ENCODE measurements at places on chromosomes 7 and 10. TPM values are rescaled to one million over a fixed set of nuclear protein-coding genes. Genes with fewer than 3 reads are reported as not detected.

NIPSNAP2 gene
- total RNA-seq, result 54.4 TPM

DNA sequence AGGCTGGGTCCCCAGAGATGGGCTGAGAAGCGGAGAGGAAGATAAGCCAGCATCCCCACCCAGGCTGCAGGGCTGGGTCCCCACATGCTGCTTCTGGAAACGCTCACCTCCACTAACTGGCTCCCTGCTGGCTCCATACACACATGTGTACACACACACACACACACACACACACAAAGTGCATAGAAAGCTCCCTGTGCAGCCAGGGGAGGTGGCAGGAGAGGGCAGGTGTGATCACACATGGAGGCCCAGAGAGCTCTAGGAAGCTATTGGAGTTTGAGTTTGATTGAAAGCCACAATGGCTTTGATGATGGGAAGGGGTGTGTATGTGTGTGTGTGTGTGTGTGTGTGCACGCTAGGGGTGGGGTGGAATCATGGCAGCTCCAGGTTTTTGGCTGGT, 29.3 kb downstream of the CXCL12 start:
- no peak for DNase-seq

GRCh38 chr10:79021331-79021907, 47.3 kb upstream of the ZMIZ1 start:
- no peak for DNase-seq

- DNase-seq, result no peak
These were observed 68.9 kb downstream of the SLC29A4 start for GRCh38 chr7:5351507-5352265.

DNA sequence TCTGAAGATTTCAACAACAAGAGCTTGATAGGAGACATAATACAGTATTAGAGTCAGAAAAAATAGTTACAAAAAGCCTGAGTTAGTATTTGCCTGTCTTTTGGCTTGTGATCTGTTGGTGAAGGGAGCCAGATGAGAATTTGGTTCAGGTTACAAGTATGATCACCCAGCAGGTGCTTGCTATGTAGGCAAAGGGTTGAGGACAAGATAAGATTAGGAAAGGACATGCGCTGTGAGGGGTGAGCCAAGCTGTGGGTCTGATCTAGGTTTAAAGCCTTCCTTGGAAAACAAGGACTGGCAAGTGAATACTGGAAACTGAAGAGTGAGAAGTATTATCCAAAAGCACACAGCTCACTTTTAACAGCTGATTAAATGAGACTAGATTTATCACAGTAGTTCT, 28.7 kb upstream of the CD36 start:
- DNase-seq, result no peak

STRIP2 gene
- total RNA-seq, result 0.42 TPM

- DNase-seq, result no peak
These were observed 91.7 kb upstream of the ZMIZ1 start for GRCh38 chr10:78976825-78977755.

DNA sequence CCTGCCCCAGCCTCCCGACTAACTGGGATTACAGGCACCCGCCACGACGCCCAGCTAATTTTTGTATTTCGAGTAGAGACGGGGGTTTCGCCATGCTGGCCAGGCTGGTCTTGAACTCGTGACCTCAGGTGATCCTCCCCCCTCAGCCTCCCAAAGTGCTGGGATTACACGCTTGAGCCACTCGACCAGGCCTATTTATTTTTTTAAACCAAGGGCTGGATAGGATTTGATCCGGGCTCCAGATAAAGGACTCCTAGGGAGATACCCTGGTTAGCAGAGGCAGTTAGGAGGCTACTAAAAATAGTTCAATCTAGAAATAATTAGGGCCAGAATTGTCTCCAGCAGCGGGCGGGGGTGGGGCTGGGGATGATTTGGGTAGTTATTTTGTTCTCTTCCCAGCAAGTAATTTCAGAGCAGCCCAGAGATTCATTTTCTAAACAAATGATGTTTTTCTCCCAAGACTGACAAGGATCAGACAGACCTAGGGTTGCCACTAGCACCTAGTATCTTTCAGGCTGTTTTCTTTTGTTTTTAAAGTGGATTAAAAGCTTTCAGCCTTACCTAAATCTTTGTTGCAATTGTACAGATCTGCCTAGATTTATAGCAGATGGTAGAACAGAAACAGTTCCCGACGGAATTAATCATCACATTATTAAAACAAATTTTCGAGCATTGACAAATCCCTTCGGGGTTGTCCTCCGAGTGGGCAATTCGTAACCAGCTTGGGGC, 859 bp upstream of the SMC3 start:
- no peak for DNase-seq

- no peak for DNase-seq
These were observed 506.0 kb downstream of the POM121L12 start for GRCh38 chr7:53541475-53541874.

H2BK1 gene
- total RNA-seq, result not detected

GRCh38 chr10:14200698-14201544, 129.8 kb downstream of the FRMD4A start:
- DNase-seq, result no peak

DNA sequence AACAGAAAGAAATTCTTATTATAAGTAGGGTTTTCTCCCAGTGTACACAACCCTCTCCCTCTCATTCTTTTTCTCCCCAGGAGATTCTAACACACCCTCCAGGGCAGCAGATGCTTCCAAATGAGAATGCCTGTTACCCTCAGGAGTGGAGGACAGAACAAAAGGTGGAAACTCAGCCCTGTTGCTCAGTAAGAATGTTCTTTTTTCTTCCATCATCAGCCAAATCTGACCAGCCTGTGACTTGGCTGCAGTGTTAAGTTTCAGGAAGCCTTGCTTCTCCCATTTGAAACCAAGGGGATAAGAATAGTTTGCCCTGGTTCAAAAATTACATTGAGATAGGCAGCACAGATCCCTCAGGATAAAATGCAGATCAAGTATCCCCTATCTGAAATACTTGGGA, 77.5 kb upstream of the EEPD1 start:
- DNase-seq, result no peak

GRCh38 chr10:130472236-130472635, 336.0 kb downstream of the GLRX3 start:
- DNase-seq, result no peak

DNA sequence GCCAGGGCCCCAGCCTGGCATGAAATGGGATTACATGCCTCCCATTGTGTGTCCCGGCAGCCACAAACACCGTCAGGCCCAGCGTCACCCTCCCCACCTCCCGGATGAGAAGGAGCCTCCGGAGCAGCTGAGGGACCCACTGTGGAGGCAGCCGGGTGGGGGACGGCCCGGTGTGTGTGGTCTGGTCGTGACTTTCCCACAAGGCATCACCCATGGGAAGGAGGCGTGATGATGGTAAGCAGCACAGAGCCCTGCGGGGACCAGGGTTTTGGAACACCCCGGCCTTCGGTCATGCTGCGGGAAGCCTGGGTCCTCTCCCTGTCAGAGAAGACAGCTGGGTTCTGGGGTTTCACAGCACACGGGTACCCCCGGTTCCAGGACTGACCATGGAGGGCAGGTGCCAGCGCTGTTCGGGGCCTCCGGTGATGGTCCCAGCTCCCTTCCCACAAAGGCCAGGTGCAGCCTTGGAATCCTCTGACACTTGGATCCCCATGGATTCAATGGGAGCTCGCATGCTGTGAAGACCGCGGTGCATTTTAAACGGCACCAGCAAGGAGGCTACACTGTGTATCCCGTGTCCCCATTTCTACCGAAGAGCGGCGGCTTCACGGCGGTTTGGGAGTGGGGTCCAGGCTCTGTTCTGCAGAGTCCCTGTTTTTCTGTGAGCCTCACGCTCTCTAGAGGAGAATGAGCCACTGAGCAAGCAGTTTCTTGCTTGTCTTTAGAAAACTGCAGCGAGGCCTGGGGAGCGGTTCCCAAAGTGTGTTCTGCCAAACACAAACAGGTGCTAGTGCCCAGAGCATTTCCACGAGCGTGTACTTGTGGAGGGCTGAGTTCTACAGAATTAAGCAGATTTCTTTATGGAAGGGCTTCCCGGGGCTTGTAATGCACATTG, 336.0 kb downstream of the ADARB2 start:
- no peak for DNase-seq

GRCh38 chr10:3875842-3876235, 90.8 kb upstream of the KLF6 start:
- DNase-seq, result no peak

DNA sequence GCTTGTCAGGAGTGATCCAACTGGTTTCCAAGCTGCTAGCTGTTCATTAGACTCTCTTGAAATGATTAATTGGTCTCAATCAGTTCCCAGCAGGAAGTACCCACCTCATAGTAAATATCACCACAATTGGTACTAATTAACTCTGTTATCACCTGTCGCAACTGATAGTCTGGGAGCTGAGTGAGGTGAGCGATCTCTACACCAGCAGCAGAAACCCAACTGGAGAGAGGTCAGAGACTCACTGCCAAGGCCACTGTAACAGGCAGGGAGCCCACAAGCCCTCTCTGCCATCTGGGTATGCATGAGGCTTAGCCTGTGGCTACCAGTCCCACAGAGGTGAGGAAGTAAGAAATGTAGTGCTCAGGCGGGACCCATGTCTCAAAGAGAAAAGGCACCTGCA, 245.5 kb downstream of the DYNC1I1 start:
- no peak for DNase-seq

- peak; percentile 77 for DNase-seq
These were observed 171.4 kb downstream of the ST7 start for GRCh38 chr7:117124591-117125220.

DNA sequence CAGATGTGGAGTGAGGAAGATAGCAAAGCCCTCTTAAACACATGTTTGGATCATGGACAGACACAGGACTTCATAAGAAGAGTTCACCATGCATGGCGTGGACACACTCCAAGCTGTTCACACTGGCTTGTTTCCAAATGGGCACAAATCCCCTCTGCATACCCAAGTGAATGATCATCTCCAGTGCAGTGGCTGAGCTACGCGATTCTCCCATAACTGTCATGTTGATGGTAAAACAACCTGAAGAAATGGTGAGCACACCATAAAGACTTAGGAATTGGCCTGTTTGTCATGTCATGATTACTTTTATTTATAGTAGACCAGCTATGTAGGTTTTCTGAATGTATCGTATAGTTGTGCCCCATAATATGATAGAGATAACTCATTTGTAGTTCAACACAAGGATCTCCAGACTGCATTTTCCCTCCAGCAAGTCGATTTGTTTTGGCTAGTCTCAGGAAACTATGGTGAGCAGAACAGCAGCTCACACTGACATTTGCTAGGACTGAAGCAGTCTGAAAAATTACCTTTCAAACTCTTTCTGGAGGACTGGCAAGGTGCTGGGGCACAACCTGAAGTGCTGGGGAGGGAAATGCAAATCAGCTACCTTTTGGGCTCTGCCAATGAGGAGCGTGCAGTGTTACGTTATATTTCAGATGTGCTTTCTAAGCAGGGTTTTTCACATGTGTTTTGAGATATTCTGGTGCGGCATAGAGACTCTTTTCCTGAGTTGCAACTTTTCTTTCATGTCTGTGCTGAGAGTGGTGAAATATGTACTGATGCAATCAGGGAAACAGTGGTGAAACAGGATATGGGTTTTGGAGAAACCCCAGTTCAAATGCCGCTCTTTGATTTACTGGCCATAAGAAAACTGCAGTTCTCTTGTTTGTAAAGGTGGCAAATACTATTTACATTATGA, 629.6 kb upstream of the DPP6 start:
- DNase-seq, result no peak

TFR2 gene
- not detected for total RNA-seq

NYAP1 gene
- total RNA-seq, result 8.8 TPM

NPFFR1 gene
- total RNA-seq, result 3.3 TPM

TMEM229A gene
- total RNA-seq, result 0.63 TPM

DNA sequence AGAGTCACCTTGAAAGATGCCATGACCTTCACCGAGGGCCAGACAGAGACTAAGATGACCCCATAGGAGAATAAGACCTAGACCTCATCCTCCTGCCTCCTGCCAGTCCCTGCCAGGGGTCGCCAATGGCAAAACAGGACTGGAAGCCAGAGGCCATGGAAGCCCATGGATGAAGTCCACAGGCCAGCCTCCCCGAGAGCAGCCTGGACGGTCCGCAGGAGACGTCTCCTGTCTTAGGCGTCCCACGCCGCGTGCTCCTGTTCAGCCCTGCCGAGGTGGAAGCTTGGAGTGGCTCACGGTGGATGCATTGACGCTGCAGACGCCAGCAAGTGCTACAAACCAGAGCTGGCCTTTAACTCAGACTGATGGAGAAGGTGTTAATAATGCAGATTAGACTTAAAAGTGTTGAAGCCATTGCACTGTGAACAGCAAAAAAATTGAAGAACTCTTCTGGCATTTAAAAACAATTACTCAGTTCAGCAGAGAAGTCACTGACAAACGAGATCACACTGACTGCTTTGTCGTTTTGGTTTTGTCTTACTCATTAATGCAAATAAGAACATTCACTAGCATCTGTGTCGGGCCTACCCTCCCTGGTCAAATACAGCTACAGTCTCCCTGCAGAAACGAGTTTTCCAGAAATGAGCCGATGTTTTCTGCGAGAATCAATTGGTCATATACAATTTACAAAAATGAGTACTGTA, 38.1 kb upstream of the FAM20C start:
- DNase-seq, result no peak

DNA sequence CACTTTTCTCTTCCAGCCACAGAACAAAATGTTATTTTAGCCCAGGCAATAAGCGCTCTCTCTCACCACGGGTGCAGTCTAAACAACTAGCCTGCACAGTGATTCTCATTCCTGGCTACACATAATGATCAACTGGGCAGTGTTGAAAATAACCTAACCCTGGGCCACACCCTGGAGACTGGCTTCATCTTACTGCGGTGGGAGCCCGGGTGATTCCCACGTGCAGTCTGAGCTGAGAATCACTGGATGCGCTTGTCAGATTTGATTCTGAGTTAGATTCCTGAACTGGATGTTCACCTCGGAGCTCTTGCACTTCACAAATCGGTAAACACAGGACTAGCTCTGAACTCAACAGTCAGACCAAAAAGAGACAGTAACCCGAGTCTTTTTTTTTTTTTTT, 14.9 kb downstream of the ZC3HAV1 start:
- no peak for DNase-seq

DNA sequence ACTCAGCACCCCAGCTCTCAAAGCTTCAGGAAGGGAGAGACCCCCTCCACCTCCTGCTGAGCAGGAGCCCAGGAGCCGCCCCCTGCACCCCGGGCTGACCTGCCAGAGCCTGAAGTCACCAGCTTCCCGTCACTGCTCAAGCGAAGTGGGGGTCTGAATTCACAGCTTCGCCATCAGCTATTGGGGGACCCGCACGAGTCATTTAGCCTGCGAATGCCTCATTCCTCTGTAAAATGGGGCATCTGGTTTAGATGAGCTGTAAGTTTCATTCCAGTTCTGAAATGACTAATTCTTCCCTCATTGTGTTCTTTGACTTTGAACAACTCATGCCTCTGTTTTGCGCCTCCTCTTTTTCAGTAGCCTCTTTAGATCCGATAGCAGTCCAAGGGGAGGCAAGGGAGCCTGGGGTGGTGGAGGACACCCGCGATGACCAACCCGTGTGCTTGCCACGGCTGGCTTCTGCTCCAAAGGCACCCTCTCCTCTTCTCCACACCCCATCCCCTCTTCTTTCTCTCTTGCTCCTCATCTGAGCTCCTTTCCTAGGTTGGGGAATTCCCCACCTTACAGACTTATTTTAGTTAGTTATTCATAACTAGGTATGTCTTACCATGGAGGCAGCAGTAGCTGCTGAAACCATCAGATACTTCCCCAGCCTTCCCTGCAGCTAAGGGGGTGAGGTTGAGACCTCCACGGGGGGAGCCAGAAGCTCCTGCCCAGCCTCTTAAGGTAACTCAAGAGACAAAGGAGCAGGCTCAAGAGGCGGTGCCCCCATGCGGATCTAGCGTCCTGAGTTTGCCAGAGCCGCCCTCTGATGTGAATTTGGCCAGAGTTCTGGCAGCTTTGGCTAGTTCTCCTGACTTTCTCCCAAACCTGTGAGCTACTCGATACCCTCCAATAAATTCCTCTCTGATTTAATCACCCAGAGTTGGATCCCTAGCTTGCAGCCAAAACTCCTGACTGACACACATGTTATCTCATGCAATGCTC, 47.7 kb downstream of the RBM17 start:
- DNase-seq, result no peak

Measured in tibial nerve (tissue), 4 donors.